CD4-positive, alpha-beta memory T cell (primary cell): ENCODE measurements at places on chromosomes 1 and 21.

DNA sequence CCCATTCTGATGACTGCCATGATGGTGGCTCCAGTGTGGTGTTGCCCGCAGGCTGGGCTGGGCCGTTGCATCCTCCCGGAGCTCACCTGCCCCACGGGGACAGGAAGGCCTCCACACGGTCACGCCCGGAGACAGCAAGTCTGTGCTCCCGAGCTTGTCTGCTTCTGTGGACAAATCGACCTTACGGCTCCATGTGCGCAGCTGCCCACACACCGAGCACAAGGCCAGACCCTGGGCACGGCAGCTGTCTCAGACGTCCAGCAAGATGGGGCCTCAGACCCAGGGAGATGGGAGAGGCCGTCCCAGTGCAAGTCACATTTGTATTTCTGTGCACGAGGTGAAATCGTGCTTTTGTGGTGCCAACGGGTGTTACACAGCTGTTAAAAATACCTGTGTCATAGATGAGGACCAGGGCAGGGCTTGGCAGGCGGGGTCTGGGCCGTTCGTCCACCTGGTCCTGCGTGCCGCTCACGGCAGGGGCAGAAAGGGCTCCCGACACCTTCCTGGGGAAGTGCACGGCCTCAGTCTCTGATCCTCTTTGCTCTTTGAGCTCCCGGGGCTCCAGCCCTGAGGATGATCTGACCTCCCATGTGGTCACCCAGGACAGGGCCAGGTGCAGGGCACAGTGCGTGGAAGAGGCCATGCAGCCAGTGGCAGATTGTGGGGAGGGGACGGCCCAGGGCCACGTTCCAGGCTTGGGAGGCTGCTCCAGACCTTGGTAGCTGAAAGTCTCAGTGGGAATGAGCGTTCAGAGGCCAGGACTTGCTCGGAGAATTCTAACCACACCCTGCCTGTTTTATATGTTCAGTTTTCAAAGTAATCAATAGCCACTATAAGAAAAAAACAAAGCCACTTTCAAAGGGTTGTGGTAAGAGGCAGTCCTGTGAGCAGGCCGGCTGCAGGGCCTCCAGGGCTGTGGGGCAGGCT, 13.5 kb downstream of the COL6A1 start:
- DNase-seq, result no peak

DNA sequence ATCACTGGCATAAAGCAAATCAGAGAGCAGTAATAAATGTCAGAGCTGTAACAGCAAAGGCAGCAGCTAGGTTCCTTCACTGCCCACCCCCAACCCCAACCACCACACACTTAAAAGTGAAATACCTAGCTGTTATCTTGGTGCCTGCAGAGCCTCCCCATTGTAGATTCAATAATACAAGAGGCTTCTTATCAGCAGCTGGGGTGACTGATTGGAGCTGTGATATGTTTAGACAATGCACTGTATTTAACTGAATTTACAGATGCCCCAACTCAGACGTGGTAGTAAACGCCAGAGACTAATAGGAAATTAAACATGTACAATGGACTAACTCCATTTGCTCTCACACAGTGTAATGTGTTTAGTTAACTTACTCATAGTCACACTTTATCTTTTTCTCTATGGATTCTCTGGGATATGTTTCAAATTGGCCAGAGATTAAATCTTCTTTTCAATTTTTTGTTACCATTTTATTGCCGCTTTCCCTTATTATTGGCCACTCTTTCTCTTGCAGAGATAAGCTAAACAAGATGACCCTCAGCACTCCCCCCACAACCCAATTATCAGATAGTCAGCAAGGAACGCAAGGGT, 117.1 kb downstream of the ESRRG start:
- no peak for DNase-seq

DNA sequence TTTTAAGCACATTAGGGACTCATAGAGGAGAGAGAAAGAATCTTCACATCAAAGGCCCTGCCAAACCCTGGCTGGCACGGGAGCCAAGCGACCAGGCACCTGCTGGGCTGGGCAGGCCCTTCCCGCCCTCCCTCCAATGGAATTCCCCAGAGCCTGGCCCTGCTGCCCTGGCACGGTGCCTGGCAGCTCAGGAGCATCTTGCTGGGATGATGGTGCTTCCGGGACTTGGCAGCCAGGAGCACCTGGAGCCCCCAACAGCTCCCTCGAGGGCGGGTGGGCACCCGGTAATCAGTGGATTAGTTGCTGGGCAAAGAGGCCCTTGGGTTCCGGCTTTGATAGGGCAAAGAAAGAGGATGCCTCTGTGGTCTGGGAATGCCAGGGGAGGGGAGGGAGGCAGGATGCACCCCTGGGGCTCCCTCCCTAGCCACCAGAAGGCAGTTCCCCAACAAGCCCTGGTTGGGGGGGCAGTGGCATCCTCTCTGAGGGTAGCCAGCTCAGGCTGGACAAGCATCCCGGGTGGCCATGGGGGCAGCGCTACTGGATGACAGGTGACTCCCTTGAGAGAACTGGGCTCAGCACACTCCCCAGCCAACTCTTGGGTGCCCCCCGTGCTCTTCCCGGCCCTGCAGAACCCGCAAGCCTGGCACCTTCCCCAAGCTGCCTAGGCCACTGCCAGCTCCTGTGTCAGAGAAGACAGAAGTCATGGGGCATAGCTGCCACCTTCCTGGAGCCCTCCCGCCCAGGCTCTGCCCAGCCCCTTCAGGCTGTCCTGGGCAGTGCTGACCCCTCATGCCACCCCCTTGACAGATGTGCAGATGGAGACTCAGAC, 26.4 kb downstream of the KRTAP10-1 start:
- DNase-seq, result no peak

GRCh38 chr1:174072581-174072980, 50.4 kb upstream of the RC3H1 start:
- DNase-seq, result no peak

- no peak for DNase-seq
Measured at GRCh38 chr21:42556960-42557359, 43.3 kb downstream of the SLC37A1 start.

DNA sequence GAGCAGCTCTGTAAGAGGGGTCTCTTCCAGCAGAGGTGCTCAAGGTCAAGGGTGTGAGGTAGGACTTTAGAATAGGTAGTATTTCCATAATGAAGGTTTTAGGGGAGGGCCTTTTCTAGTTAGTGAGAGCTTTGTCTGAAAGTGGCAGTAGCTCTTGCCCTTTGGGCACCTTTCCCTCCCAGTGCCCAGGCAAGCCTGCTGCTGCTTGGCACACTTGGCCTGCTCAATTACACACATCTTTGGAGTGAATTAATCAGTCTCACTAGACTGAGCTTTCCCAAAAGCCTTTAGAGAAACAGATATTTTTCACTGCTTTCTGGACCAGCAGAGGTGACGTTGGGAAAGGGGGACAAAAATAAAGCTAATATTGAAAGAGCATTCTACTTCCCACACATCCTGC, 48.0 kb downstream of the MAB21L3 start:
- DNase-seq, result no peak

- no peak for DNase-seq
Measured at GRCh38 chr1:2470290-2471158, 5.6 kb upstream of the PLCH2 start.

DNA sequence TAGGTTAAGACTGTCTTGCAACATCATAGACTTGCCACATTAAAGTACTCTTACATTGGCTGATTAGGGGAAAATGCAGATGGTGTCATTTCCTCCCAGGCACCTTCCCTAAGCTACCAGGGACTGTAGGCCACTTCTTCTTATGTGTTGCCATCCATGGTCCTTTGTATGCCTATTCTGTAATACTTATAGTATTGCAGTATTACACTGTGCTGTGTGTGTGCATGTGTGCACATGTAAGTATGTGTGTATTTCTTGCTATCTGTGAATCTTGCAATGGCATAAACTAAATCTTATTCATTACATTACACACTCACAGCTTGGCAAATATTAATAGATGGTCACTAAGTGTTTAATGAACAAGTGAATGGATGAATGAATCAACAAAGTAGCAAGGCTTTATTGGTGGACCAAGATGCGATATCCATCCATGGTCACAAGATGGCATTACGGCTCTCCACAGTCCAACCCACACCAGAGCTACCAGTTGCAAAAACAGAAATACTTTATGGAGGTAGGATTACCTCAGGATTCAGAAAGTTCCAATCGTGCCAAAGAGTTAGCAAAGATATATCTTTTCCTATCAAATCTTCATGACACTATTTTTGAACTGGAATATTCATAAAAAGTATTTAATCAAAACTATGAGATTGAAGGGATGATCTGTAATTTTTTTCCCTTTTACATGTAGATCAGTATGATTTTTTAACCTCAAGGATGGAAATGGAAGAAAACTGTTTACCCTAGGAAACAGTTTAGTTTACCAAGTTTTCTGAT, 160.2 kb downstream of the DENND1B start:
- peak; percentile 1 for DNase-seq

GRCh38 chr1:102897557-102897956, 210.8 kb downstream of the COL11A1 start:
- DNase-seq, result no peak
